Fibroblast of mammary gland (primary cell): ENCODE measurements at places on chromosomes 2 and 18.
A peak's percentile ranks its signal among the peaks of the same experiment; 100 is the strongest.

DNA sequence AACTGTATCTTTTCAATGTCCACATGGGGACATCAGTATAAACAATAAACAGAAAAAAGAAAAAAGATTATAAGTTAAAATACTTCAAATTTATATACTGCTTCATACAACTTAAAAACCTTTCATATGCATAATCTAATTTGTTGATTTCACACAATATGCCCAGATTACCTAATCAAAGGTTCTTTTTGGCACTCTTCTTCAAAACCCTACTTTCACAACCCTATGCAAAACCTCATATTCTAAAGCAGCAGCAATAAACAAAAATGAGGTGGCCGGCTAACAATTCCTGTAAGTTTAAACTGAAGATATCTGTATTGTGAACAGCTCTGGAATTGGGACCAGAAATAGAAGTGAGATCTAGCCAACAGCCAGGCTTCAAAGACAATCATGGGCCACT, 28.6 kb downstream of the STK17B start:
- DNase-seq: no peak

DNA sequence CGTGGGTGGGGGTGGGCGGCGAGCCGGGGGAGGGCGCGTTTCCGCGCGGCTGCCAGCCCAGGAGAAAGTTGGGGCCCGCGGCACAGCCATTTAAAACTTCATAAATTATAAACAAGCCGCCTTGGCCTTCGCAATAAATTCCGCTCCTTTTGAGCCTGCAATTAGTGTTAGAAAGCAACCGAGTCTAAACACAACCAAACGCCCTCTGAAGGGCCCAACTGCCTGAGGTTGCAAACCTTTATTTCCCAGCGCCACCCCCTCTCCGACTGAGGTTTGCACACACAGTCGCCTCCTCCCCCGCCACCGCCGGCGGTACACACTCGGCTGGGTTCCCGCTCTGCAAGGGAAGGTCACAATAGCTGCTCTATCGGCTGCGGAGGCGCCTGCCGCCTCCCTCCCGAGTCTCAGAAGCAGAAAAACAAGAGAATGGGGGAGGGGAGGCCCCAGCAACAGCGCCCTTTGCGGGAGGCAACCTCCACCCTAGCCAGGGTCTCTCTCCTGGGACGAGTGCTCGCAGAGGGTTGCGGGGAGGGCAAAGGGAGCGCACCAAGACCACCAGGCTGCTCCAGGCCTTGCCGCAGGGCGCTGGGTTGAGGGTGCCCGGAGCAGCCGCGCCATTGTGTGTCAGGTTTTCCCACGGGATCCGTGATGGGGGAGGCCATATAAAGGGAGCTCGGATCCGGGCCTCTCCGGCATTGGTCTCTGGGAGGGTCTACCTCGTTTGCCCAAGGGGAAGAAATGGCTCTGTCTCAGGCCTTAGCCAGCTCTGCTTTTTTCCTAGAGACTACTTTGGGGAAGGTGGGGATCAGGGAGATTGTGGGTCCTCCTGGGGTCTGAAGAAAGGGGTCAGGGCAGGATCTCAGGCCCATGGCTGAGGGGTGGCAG, 13.4 kb upstream of the HOXD1 start:
- DNase-seq: no peak

DNA sequence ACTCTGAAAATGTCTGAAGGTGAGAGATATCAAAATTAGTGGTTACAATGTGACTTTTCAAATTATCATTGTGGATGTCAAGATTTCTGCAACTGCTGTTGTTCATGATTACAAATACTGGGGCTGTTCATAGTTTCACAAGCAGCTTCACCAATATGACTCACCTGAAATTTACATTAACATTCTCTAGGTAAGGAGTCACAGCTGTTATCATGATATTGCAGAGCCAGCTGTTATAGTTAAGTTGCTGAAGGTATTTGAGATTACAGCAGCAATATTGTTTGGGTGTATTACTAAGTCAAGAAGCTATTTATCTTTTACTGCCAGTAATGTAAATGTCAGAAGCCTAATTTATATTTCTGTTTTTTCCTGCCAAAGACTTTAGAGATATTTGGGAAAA, 140.0 kb downstream of the MC4R start:
- DNase-seq: peak; percentile 3

- no peak for DNase-seq
Observed at GRCh38 chr2:70381821-70382220, 80.0 kb upstream of the FAM136A start.

DNA sequence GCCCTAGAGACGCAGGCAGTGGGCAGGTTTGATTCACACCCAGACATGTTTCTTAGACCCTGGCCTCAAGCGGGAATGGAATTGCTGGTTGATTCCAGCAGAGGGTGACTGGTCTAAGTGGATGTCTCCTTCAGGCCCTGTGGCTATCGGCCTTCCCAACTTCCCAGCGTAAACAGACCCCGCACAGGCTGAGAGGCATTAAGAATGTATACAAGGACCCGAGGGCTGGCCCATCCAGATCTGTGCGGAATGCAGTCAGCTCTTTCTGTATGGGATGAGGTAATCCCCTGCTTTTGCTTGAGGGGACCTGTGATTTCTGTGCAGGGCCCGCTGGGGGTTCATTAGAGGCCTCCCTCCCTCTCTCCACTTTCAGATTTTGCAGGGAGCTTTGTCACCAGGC, 6.5 kb downstream of the ACKR3 start:
- no peak for DNase-seq

DNA sequence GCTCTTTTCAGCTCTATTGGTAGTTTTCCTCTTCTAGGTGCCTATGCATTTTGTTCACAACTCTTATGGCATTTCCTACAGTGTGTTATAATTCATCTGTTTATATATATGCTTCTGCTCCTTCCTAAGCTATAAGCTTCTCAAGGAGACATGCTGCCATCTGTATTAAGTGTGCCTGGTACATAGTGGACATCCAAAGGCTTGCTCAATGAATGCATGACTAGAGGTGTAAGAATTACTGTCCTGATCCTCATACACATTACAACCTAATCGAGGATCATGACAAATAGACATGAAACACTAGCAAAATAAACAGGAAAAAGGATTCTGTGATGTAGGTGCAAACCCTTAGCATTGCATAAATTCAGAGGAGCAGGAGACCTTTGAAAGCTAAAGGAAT, 50.2 kb downstream of the CDC42EP3 start:
- no peak for DNase-seq

GRCh38 chr2:218780046-218780445, 1.9 kb upstream of the CYP27A1 start:
- no peak for DNase-seq

GRCh38 chr2:46376586-46376985, 79.4 kb downstream of the EPAS1 start:
- no peak for DNase-seq

DNA sequence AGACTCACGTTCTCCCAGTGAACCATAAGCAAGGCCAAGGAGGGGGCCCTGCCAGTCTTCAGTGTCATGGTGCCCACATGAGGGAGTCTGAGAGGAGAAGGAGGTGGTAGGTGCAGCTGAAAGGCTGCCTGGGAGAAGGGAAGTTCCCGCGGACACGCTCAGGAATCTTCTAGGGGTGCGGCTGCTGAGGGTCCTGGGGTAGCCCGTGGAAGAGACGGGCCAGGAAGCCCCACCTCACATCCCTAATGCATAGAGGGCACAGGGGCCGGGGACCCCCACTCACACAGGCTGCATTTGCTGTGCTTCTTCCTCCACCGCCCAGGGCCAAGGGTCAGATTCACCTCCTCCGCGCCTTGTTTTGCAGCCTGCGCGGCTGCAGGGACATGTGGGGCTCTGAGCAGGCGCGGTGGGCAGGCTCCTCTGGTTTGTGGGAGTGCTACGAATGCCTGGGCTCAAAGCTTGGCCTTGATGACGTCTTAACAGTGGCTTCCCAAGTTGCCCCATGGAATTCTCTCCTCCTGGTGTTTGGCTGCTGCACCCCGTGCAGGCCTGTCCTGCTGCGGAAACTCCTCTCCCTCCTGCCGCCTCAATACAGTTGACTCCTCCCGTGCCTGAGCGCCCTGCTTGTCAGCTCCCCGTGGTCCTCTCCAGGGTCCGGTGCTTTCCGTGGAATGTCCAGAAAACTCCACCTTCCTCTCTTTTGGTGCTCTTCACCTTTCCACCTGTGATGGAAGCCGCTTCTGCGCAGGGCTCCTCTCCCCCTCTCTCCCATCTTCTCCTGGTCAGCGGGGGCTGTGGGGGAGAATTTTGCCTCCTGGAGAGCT, 95.7 kb downstream of the VAPA start:
- no peak for DNase-seq

DNA sequence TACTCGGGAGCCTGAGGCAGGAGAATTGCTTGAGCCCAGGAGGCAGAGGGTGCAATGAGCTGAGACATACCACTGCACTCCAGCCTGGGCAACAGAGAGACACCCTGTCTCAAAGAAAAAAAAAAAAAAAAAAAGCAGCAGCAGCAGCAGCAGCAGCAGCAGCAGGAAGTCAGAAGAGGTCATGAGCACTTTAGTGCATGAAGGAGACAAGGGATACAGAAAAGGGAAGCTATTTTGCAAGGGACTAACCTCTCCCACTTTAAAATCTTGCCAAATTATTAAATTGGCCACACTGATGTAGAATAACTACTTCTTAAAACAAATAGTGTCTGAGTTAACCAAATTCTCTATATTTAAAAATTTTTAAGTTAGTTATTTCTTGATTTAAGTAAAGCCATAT, 113.4 kb upstream of the PDE1A start:
- DNase-seq: no peak

- DNase-seq: no peak
Observed at GRCh38 chr2:37669446-37669845, 2.0 kb downstream of the CDC42EP3 start.

DNA sequence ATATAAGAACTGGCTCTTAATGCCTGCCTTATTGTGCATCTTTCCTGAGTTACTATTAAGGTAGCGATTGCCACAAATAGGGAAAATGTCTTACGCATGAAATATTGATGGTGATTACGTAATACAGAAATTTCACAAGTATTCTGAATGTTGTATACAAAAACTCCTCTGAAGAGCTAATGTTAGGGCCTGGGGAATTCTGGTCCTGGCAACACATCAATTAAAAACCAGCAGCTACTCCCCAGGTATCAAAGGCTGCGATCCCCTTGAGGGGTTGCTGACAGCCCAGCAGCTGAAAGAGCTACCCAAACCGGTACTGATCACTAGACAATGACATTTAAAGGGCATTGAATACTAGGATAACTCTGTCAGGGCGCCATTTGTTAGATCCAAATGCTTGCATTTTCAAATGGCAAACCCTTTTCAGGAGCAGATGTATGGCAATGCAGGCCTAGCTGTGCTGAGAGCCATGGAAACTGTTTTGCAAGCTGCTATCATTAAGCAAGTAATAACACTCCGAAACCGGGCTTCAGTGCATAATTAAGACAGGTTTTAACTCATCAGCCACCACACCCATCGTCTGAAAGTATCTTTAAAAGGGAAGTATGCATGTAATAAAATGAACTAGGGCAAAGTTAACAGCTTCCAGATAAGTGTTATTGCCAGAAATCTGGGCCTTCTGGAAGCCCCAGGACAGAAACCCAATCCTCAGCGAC, 78.4 kb downstream of the CLHC1 start:
- DNase-seq: peak; percentile 43

GRCh38 chr2:55078956-55079355, 28.7 kb upstream of the RTN4 start:
- no peak for DNase-seq

GRCh38 chr2:9423922-9424272, 443 bp downstream of the CPSF3 start:
- DNase-seq: peak; percentile 34

DNA sequence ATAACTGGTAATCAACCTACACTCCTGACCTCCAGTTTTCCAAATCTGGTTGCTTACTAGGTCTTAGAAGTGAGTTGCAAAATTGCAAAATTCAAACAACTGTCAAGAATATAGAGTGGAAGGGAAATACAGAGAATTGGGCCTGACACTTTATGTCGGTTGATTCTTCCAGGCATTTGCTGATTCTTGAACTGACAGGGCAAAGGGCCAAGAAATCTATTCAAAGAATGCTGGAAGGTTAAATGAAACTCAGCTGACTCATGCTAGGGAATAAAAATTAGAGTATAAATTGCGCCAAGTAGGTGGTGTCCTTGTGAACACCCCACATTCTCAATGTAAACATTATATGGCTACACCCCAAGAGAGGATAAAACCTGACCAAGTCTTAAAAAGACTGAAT, 21.5 kb upstream of the ZSCAN30 start:
- DNase-seq: peak; percentile 44

DNA sequence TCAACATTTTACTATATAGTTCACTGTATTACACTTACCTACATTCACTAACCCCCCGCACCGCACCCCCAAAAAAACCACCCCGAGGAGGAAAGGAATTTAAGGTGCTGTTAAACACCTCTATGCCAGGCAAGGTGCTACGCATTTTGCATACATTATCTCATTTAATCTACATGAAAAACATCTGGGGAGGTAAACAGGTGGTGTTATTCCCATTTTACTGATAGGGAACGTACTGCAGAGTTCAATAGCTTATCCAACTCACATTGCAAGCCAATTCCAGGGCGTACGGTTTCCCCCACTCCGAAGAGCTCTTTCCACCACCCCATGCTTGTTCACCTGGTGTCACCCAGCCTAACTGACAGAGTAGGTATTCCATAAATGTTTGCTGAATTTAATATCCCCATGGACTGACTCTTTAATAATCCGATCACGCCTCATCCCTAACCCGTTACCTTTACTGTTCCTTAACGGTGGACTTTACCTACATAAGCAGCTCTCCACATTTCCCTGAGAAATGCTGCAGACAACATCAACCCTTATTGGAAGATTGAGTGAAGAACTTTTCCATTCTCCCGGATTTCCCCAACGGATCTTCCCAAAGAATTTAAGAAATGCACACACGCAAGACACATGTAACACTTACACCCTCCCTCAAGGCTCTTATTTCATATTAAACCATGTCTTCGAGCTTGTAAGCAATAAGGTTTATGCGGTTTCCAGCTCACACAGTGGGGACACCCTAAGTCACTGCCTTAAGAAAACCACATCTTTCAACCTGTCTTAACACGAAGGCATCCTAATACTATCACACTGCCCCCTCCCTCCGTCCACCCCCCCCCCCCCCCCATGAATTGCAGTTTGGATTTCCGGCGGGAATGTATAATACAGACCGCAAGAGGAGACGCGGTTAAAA, 1.2 kb downstream of the RAPH1 start:
- peak; percentile 58 for DNase-seq

GRCh38 chr2:140641163-140641562, 1489.7 kb downstream of the LRP1B start:
- no peak for DNase-seq

DNA sequence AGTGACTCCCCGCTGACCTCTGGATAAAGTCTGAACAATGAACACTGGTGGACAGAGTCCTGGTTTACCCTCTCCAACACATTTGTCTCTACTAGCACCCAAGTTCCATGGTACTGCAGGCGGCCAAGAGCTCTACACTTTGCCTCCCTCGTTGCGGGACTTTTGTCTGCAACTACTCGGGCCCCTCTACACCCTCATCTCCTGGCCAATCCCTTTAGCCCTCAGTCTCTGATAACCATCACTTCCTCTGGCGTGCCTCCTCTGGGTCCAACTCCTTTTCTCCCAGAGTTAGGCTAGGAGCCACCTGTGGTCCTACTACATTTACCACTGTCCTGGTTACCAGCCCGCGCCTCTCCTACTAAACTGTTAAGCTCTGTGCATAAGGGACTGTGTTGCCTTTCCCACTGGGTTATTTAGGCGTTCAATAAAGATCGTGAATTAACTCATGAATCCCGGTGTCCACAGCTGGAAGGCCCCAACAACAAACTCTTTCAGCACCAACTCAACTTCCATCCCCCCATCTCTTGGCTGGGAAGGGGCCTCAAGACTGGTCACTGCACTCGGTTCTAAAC, 757 bp downstream of the HDHD2 start:
- peak; percentile 7 for DNase-seq
